ENCODE measurements at places on chromosomes 5 and 9. TPM values are rescaled to one million over a fixed set of nuclear protein-coding genes. Genes with fewer than 3 reads are reported as not detected.

GRCh38 chr9:133737071-133737773 lies 930 bp downstream of the SARDH start:
- DNase-seq, result no peak

DNA sequence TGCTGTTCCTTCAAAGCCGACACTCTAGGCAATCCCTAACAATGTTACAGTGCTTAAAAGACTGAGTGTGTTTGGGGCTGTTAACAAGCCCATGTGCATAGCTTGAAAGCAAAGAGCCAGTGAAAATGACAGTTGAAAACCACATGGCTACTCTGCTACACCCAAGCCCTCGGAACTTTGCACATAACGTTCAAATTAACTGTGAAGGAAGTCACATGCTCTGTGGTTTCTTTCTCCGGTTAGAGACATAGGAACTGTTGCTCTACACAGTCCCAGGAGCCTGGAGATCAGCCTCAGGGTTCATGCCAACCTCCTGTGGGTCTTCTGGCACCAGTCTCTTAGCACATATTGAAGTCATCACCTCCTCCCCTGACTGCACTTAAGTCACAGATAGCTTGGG lies 51.1 kb downstream of the C9orf152 start:
- DNase-seq, result no peak

- DNase-seq, result no peak
Observed at GRCh38 chr5:42268630-42269029, 154.6 kb upstream of the GHR start.

DNA sequence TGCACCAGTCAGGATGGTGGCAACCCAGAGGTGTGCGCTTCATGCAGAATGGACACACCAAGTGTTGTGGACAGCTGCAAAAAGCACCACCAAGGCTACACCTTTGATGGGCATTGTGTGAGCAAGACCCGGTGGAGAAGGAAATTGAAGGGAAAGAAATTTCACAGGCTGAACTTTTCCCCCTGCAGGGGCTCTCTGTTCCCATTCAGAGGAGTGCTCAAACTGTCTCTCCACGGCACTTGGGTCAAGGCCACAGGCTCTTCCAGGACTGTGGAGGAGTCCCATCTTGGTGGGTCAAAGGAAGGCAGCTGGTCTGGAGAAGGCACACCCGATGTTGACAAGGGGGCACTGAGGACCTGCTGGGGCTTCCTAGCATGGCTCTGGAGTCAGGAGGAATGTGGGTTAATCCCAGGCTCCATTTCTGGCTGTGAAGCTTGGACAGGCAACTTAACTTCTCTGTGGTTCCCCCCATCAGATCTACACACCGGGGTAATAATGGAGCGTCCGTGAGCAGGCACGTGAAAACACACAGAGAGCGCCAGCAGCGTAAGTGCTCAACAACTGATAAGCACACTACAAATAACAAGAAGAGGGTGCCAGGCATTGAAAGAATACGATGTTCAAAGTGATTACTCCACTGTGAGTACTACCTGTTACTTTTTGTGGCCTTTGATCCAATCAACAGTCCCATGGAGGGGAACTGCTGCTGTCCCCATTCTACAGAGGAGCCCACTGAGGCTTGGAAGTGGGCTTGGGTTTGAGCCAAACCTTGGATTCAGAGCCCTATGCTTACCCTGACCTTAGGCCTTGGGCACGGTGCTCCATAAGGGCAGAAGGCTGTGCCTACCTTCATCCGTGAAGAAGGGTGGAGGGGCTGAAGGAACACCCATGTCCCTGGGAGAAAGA lies 34.2 kb upstream of the TIFAB start:
- DNase-seq, result no peak

- DNase-seq, result no peak
Observed at GRCh38 chr5:66255714-66256113, 111.6 kb downstream of the SREK1 start.

DNA sequence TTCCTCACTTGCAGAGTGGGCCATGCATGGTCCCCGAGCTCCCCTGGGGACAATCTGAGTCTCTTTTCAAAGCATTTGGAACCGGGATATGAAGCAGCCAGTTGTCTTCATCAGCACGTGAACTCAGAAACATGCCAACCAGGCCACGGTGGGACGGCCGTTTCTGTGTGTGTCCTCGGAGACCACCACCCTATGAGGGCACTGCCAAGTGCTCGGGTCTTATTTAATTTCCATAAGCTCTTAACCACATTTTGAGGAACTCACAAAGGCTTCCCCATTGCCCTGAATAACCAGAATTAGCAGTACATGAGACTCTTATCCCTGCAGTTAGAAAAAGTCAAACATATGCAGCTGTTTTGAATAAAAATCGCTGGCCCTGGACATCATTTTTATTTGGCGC lies 60.1 kb downstream of the OTULIN start:
- no peak for DNase-seq

- no peak for DNase-seq
Observed at GRCh38 chr9:34151398-34151797, 24.9 kb upstream of the DCAF12 start.

DNA sequence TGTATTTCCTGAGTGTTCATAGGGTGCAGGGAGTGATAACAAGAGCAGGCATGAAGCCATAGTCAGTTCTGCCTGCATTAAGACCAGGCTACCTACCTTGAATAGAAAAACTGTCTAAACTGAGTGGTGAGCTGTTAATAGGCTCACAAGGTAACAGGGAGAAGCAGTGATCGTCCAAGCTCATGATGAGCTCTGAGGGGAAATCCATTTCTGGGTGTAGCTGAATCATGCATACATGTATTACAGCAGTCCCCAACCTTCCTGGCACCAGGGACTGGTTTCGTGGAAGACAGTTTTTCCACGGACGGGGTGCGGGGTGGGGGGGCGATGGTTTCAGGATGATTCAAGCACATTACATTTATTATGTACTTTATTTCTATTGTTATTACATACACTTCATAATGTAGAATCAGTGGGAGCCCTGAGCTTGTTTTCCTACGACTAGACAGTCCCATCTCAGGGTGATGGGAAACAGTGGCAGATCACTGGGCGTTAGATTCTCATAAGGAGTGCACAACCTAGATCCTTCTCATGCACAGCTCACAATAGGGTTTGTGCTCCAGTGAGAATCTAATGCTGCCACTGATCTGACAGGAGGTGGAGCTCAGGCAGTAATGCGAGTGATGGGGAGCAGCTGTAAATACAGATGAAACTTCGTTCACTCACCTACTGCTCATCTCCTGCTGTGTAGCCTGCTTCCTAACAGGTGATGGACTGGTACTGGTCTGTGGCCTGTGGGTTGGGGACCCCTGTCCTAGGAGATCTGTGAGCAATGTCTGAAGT lies 100.0 kb upstream of the IL6ST start:
- no peak for DNase-seq

DNA sequence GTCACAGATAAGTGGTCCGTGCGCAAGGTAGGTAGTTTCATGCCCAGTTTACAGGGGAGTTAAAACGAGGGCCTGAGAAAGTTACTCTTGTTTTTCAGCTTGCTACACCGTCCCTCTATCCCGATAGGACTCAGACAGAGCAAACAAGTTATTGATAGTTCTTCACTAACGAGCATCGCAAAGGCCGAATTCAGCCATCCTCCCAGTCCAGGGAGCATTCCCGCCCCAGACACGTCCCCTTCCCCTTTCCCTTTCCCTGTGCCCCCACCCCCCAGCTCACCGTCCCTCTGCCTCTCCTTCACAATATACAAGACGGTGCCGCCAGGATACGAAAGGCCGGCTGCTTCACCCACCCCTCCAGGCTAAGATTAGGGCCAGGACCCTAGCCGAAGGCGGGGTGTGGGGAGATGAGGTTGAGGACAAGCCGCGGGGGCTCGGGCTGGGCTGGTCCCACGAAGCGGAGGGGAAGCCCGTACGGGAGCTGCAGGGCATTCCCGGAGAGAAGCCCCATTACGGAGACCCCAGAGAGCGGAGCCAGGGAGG lies 599 bp downstream of the KIAA1191 start:
- peak; percentile 29 for DNase-seq

DNA sequence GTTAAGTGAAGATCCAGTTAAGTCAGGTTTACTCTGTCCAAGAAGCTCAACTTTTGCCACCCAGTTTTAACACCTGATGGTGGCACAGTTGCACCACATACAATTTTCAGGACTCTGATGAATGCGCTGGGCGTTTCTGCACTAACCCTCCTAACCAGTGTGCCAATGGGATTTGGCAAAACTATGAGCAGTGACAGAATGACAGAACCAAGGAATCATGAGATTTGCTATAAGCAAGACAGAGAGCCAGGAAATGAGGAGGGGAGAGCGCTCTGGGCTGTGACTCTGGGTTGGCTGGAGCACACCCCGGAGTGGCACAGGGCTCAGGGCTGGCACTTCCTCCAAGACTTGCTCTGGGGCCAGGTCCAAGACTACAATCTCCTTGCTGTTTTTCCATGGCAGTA lies 84.1 kb downstream of the SH3PXD2B start:
- DNase-seq, result no peak

DNA sequence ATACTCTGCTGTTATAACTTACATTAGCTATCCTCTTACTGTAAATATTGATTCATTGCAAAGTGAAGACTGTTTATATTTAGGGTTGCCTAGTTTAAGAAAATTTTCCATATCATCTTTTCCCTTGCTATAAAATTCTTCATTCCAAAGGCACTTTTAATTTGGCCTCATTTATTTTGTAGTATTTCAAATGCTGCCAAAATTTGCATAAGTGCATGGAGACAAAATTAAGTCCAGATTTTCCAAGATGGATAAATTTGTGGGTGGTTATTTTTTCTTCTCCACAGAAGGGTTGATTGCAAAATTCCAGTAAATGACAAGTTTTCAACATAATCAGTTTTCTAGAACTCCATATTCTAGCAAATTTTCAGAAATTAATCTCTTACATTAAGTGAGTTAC lies 141.5 kb upstream of the MTAP start:
- no peak for DNase-seq

LARP1 gene
- polyA plus RNA-seq, result 172 TPM

SUSD1 gene
- polyA plus RNA-seq, result 35.6 TPM

FOXD4 gene
- polyA plus RNA-seq, result 0.62 TPM

Data from left kidney (tissue), 8 donors.